ENCODE measurements at places on chromosomes 1 and 21. TPM values are rescaled to one million over a fixed set of nuclear protein-coding genes. Genes with fewer than 3 reads are reported as not detected.

DNA sequence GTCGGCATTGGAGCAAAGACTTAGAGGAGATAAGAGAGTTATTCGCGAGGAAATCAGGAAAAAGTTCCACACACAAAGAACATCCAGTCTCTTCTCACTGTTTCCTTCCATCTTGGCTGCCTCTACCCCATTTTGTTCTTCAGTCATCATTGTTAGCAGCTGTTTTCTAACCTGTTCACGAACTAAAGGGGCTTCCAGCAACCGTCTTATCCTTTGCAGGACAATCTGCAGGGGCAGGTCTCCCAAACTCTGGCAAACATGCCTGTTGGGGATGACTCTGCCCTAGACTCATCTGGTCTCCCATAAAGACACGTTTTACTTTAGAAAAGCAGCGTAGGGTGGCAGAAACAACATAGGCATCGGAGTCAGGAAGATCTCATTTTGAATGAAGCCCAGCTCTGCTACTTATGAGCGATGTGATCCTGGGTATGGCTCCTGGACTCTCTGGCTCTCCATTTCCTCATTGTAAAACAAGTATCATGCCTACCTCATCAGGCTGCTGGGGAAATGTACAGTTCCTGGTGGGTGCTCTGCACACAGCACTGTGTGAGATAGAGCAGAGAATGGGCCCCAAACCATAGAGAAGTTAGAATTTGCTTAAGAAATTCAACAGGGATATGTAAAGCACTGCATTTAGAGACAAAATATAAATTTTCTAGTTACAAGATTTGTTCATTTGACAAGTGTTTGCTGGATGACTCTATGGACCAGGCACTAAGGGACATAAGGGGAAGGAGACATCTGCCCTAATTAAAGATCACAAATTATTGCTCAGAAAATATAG is 59.7 kb downstream of the MEF2D start:
- no peak overlapping the region for H3K4me3 ChIP-seq
- peaks cover 91% of the 10 kb centered on the region for H3K27me3 ChIP-seq
- H3K36me3 ChIP-seq: no peaks in the 10 kb centered on the region
- H3K27ac ChIP-seq: no peak overlapping the region

- no peak overlapping the region for H3K27ac ChIP-seq
- H3K27me3 ChIP-seq: no peaks in the 10 kb centered on the region
- no peaks in the 10 kb centered on the region for H3K4me1 ChIP-seq
- no peak overlapping the region for H3K4me3 ChIP-seq
These were observed 484.4 kb upstream of the ZRANB2 start for GRCh38 chr1:71565262-71565661.

- H3K4me1 ChIP-seq: no peaks in the 10 kb centered on the region
- no peaks in the 10 kb centered on the region for H3K27me3 ChIP-seq
- no peaks in the 10 kb centered on the region for H3K36me3 ChIP-seq
- DNase-seq: no peak
These were observed 18.0 kb downstream of the CD244 start for GRCh38 chr1:160844447-160845232.

DNA sequence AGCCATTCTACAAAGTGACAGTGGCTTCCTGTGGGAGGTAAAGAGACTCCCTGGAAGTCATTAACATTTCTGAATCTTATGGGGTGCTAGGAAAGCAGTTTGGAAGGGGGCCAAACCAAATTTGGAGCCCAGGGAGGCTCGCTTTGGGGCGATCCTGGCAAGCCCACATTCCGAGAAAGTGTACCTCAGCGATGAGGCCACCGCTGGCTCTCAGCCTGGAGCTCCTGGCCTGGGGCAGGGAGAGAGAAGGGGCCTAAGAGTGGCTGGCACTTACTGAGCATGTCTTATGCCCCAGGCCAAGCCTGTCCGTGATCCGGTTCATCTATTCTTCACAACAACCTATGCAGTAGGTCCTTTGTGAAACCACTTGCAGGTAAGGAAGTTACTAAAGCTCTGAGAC is 98.8 kb downstream of the CCDC185 start:
- no peak for DNase-seq
- H3K27me3 ChIP-seq: no peaks in the 10 kb centered on the region
- H3K4me3 ChIP-seq: no peak overlapping the region
- H3K4me1 ChIP-seq: peaks cover 3% of the 10 kb centered on the region
- H3K27ac ChIP-seq: no peak overlapping the region

- H3K27ac ChIP-seq: peak overlapping the region; percentile 77
- peak overlapping the region; percentile 43 for H3K4me3 ChIP-seq
- peak; percentile 36 for DNase-seq
- H3K27me3 ChIP-seq: no peaks in the 10 kb centered on the region
- H3K4me1 ChIP-seq: peaks cover 31% of the 10 kb centered on the region
These were observed 894 bp downstream of the TCEA3 start for GRCh38 chr1:23423415-23424292.

- no peak overlapping the region for H3K4me3 ChIP-seq
- no peaks in the 10 kb centered on the region for H3K36me3 ChIP-seq
- no peaks in the 10 kb centered on the region for H3K4me1 ChIP-seq
- no peak for DNase-seq
- no peak overlapping the region for H3K27ac ChIP-seq
- no peaks in the 10 kb centered on the region for H3K27me3 ChIP-seq
These were observed 145.5 kb downstream of the IGSF21 start for GRCh38 chr1:18253093-18253492.

DNA sequence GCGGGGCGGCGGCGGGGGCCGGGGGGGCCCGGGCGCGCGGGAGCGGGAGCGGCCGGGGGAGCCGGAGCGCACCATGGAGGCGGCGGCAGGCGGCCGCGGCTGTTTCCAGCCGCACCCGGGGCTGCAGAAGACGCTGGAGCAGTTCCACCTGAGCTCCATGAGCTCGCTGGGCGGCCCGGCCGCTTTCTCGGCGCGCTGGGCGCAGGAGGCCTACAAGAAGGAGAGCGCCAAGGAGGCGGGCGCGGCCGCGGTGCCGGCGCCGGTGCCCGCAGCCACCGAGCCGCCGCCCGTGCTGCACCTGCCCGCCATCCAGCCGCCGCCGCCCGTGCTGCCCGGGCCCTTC is 546 bp downstream of the SKI start:
- H3K27ac ChIP-seq: peak overlapping the region; percentile 66
- no peak for DNase-seq

SGIP1 gene
- 5.6 TPM for total RNA-seq

GSTM1 gene
- total RNA-seq: not detected

AK5 gene
- total RNA-seq: 0.15 TPM

DARS2 gene
- total RNA-seq: 16.1 TPM

ENAH gene
- 89.4 TPM for total RNA-seq
